Naive thymus-derived CD8-positive, alpha-beta T cell (primary cell): ENCODE measurements at places on chromosomes 5 and 9.

GRCh38 chr9:71582347-71582746, 186.0 kb downstream of the CEMIP2 start:
- DNase-seq = no peak

GRCh38 chr9:37906312-37907239, 2.6 kb upstream of the SLC25A51 start:
- no peak for DNase-seq

GRCh38 chr5:90557391-90557790, 1.2 kb upstream of the ADGRV1 start:
- DNase-seq = no peak

- no peak for DNase-seq
Measured at GRCh38 chr9:113244556-113244955, 23.2 kb downstream of the SLC31A1 start.

DNA sequence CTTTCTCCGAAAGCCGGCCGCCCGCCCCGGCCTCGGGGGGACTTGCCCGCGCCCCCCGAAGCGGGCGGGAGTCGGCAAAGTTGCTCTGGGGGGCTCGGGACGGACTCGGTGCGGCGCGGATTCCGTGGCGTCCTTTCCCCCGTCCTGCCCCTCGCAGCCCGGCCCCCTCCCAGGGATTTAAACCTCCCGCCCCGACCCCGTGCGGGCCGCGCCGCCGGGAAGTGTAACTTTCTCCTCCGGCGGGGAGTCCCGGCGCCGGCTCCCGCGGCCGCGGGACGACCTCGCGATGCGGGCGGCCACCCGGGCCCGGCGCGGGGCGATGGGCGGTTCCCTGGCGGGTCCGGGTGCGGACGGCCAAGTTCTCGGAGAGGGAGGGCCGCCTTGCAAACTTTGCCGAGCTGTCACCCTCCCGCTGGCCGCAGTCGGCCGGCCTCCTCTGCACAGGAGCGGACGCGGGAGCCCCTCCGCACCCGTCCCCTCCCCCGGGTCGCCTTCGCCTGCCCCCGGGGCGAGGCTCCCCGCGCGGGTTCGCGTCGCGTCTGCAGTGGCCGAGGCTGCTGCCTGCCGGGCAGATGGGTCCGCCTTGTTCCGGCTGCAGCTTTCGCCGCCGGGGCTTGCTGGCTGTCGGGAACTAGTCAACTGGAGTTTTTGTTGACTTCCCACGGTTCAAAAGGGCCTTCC, 732 bp downstream of the PBX3 start:
- DNase-seq = peak; percentile 63

DNA sequence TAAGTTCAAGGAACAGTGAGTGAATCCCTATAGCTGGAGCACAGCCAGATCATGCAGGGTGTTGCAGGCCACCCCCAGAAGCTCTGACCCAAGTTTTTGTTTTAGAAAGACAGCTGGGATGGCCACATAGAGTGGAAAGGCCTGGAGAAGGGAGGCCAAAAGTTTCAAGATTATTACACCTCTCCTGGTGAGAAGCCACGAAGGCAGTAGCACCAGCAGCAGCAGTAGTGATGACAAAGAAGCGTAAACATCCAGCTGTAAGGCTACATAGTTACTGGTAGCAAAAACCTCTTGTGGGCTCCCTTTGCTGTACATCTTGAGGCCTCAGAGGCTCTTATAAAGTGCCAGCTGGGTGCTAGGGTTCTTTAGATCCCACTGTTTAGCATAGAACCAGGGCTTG, 11.8 kb downstream of the ADAMTSL1 start:
- DNase-seq = no peak

DNA sequence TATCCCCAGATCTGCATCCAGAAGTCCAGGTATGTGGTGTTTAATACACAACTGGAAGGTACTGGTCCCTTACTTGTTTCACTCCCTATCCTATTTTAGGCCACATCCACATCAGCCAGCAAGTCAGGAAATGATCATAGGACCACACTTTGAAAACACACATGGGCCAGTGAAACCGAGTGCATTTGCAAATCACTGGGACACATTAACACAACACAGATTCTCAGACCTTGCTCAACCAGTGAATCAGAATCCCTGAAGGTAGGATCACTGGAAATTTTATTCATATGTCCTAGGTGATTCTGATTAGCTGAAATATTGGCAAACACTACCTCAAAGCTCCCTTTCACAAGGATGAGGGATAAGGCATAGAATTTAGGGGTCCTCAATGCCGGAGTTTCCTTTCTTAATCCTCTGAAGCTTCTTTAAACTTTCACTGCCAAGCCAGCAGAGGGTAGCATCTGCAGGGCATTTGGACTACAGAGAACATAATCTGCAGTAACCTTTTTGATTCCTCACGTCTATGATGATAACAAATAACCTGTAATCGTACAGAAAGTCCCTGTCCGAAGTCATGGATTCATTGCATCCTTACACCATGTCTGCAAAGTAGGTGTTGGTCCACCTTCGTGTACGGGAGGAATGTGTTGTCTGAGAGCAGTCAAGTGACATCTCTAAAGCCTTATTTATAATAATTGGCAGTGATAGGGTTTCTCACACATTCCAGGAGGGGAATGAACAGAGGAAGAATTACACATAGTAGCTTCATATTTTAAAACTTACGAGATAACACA, 11.0 kb upstream of the ABLIM3 start:
- no peak for DNase-seq

DNA sequence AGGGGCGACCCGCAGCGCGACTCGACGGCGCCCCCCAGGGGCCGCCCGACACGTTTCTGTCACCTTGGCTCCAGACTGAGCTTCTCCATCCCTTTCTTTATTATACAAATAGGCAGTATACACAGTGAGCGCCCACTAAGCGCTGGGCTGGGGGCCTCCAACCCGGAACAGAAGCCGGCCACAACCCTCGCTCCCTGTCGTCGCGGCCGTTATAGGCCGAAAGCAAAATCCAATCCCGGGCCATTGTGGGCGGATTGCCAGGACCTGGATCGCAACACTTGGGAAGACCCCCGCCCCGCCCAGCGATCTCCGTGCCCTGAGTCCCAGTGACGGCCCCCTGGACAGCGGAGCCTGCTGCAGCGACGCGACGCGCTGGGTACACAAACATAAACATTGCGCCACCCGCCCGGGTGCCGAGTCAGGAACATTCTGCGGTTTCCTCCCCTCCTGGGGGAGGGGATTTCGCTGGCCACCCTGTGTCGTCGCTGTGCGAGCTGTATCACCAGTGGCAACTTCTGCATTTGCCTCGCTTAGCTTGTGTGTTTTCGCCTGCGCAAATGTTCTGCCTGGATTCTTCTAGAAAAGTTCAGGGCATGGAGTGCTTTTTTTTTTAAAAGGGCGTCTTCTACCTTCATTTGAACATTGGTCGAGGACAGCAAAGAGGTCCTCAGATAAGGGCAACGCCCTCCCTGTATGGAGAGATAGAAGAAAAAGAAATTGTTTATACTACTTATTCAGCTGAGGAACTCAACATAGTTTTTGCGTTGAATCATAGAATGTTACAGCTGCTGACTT, 1.3 kb upstream of the DUSP1 start:
- peak; percentile 93 for DNase-seq

GRCh38 chr5:88979726-88980125, 96.7 kb upstream of the MEF2C start:
- no peak for DNase-seq

DNA sequence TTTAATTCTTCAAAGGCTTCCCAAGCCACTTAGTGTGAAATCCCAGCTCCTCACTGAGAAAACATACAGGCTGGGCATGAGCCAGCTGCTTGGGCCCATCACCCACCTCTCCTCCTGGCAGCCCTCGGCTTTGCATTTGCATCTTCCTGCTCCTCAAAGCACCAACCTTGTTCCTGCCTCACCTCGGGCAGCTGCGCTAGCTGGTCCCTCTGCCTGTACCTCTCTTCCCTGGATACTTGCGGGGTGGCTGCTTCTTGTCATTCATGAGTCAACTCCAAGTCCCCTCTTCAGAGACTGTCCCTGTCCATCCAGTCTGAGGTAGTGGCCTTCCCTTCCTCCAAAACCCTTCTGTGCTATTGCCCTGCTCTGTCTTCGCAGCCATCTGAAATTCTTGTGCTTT, 116.1 kb upstream of the CXCL14 start:
- no peak for DNase-seq

DNA sequence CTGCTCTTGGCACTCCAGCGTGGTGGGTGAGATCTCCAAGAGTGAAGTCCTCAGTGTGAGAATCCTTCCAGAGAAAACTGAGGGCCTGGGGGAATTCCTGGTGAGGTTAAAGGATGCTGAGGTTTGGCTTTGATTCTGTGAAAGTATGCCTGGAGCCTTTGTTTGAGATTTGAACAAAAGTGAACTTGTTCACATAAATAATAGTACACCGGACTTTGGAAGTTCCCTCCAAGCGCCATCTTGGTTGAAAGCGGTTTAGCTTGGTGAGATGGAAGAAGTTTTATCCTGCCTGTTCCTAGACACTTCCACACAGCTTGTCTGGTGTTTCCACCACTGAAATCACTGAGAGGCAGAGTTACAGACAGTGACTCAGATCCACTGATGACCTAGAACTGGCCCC, 286.4 kb downstream of the NTRK2 start:
- DNase-seq = no peak

- no peak for DNase-seq
Measured at GRCh38 chr5:146722361-146722779, 156.2 kb downstream of the PPP2R2B start.

DNA sequence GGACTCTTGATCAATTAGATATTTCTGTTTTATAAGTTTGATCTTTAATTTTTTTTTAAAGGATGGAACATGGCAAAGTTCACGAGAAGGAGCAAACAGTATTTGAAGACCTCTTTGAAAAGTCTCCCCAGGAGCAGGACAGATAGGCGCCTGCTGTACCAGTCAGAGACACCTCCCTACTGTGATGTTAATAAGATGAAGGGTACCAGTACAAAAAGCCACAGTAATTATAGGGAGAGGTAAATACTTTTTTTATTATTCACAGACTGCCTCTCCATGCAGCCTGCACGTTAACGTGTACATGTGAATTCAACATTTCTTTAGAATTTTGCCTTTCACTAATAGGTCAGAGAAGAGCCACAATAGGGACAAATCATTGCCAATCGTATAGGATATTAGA, 146.5 kb upstream of the CDH6 start:
- DNase-seq = no peak

DNA sequence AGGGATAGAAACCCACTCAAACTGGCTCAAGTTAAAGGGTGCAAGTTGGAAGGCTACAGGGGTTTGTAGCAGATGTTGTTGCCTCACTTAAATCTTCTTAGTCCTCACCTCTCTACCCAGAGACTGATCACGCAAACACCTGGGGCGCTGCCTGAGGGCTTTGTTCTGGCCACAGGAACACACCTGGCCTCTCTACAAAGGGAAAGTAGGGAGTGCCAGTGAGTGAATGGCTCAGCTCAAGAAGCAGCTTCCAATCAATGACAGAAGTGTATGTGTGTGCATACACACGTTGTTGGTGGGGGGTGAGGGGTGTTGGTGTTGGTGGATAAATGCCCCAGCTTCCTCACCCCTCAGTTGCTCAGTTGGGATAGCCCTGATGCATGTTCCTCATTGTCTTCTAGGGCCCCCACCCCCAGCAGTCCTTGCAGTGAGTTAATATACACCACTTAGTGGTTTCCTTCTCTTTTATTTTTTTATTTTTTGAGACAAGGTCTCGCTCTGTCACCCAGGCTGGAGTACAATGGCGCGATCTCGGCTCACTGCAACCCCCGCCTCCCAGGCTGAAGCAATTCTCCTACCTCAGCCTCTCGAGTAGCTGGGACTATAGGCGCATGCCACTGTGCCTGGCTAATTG, 30.6 kb upstream of the CTNNA1 start:
- DNase-seq = no peak

DNA sequence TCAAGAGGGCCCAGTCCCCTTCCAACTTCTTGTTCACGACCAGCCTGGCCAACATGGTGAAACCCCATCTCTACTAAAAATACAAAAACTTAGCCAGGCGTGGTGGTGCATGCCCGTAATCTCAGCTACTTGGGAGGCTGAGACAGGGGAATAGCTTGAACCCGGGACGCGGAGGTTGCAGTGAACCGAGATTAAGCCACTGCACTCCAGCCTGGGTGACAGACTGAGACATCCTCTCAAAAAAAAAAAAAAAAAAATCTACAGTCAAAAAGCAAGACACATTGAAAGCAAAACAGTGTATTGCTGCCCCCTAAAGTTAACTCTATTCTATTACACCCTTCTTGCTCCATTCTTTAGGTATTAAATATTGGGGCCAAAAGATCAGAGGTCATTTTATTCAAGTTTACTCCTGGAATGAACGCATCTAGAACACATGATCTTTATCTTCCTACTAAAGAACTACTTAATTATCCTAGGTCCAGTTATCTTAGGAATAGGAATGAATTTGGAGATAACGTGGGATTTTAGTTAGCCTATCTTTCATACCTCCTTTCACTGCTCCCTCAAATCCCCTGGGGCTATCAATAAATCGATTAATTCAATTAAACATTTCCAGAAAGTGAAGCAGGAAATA, 2.4 kb downstream of the ATG12 start:
- no peak for DNase-seq

- DNase-seq = no peak
Measured at GRCh38 chr9:100626949-100627348, 49.1 kb downstream of the CAVIN4 start.

- no peak for DNase-seq
Measured at GRCh38 chr9:129627556-129628440, 1.8 kb downstream of the NTMT1 start.

DNA sequence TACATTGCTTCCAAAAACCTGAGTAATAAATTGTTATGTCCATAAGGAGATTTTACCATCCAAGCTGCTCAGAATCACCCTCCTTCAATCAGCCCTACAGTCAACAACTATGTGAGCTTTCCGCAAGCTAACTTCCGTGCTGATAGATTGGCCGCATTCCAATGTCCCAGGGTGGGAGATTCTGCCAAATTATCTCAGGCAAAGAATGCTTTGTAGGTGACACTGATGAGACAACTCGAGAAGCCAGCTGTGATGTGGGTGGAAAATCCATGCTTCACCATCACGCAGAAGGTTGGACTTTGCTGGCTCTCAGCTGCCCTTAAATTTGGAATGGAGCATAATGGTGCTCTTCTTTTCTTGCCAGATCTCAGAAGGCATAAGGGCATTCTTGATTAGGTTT, 44.9 kb upstream of the HCN1 start:
- DNase-seq = no peak

DNA sequence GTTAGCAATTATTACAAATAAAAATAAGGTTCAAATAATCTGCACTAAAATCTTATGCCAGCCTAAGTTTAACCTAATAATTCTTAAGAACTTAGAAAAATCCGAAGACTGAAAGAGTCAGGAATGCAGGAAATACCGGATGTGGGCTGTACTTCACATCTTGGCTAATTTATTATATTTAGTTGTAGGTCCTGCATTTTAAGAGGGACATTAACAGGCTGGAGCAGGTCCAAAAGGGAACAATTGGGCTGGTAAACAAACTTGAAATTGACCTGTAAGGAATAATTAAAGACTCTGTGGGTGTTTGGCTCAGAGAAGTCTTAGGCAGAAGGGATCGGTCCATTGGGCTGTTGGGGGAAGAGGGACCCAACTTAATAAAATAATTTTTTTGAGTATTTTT, 18.4 kb downstream of the GLRA1 start:
- no peak for DNase-seq
